SW480 (cell line): ENCODE measurements at places on chromosomes 3 and 15.

DNA sequence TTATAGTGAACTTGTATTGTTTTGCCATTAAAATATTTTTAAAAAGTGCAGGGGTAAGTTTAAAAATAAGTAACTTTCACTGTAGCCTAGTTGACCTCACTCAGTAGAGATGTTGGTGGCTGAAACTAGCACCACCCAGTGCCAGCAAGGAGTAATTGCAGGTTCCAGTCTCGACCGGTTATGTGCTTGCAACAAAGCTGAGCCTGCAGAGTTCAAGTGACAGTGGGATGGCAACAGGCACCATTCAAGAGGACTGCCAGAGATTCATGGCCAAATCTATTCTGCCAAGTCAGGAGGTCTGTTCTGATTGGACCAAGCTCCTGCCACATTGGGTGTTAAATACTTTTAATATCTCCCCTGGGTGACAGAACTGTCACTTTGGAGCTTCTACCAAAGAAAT is 2.7 kb downstream of the ADAMTS7 start:
- DNase-seq: peak; percentile 36

DNA sequence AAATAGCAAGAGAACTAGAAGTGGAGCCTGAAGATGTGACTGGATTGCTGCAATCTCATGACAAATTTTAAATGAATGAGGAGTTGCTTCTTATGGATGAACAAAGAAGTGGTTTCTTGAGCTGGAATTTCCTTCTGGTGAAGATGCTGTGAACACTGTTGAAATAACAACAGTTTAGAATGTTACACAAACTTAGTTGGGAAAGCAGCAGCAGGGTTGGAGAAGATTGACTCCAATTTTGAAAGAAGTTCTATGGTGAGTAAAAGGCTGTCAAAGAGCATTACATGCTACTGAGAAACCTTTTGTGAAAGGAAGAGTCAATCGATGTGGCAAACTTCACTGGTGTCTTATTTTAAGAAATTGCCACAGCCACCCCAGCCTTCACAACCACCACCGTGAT is 220.9 kb upstream of the LRRFIP2 start:
- DNase-seq: no peak

DNA sequence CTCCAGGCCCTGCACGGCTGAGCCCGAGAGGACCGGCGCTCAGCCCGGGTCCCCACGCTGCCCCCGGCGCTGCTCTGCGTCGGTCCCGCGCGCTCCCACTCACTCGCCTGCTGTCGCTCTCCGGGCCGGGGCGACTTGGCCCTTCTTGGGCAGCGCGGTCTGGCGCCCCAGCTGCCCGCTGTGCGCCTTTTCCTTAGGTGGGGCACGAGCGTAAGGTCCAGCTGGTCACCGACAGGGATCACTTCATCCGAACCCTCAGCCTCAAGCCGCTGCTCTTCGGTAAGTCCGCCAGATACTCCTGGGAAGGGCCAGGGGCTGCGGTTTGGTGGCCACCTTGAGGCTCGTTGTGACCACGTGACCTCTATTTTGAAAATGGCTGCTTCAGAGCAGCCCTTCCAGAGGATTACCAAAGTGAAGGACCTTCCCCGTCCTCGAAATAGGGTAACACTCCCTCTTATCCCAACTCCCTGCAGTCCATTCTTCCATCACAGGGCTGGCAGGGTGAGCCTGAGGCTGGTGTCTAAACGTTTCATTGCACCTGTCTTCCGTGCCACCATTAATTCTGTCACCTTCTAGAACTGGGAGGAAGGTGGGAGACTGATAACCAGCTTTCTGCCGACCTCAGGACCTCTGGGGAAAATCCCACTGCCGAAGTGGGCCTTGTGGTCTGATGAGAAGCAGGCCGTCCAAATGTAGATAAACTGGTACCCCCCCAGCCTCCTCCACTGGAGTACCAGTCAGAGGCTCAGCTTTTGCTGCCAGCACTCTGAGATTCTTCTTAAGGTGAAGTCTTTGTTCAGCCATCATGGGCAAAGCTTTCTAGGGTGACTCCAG is 812 bp downstream of the P4HTM start:
- peak; percentile 52 for DNase-seq

GRCh38 chr15:33183334-33183733 is 11.2 kb downstream of the FMN1 start:
- DNase-seq: no peak

DNA sequence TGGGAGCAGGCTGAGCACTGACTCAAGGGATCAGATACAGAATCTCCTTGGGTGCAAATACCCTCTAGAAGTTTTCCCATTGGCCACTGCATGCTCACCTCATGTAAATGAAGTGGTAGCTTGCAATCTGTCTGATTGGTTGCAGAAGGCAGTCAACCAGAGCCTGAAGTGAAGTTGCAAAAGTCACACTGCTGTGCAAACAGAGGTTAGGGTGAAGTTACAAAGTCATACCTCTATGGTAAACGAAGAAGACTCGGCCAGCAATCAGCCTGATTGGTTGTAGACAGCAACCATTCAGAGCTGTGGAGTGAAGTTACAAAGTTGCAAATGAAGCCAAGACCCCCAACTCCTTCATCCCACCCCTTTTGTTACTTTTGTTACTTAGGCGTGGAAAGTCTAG is 27.1 kb downstream of the STARD9 start:
- no peak for DNase-seq

- DNase-seq: peak; percentile 93
These were observed 77.3 kb upstream of the MAGI1 start for GRCh38 chr3:66115858-66116654.

DNA sequence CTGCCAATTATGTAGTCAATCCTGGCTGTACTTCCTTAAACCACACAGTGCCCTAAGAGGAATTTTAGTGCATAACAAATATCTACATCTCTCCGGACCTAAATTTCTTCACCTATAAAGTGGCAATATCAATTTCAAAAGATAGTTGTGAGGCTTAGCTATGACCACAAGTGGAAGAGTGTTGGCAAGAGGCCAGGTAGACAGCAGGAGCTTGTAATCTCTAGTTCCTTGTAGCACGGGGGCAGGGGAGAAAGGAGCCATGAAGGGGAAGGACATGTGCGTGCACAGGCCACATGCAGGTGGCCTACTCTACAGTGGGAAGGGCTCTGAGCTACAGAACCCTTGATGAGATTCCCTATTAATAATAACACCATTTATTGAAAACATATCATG is 269.7 kb downstream of the ABHD5 start:
- DNase-seq: no peak

DNA sequence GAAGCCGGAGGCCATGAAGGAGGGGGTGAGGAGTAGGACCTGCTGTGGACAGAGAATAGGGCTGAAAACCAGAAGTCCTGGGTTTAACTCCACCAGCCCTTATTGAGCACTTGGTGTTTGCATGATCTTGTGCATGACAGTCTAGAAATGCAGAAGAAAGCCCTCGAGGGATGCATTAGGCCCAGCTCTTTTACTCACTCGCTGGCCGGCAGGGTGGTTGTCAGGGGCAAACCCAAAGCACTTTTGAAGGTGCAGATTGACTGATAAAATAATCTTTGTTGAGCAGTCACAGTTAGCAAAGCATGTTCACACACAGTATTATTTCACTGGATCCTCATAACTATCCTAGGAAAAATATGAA is 55.3 kb downstream of the CORO2B start:
- no peak for DNase-seq

- no peak for DNase-seq
These were observed 712.5 kb downstream of the MCTP2 start for GRCh38 chr15:94943888-94944287.

GRCh38 chr3:45763303-45763675 is 33.0 kb downstream of the SLC6A20 start:
- DNase-seq: no peak

GRCh38 chr3:1087066-1087560 is 5.7 kb upstream of the CNTN6 start:
- DNase-seq: peak; percentile 51

GRCh38 chr3:118900737-118901525 is 133.7 kb downstream of the IGSF11 start:
- DNase-seq: peak; percentile 4

GRCh38 chr3:193773266-193774220 is 180.5 kb downstream of the OPA1 start:
- no peak for DNase-seq

DNA sequence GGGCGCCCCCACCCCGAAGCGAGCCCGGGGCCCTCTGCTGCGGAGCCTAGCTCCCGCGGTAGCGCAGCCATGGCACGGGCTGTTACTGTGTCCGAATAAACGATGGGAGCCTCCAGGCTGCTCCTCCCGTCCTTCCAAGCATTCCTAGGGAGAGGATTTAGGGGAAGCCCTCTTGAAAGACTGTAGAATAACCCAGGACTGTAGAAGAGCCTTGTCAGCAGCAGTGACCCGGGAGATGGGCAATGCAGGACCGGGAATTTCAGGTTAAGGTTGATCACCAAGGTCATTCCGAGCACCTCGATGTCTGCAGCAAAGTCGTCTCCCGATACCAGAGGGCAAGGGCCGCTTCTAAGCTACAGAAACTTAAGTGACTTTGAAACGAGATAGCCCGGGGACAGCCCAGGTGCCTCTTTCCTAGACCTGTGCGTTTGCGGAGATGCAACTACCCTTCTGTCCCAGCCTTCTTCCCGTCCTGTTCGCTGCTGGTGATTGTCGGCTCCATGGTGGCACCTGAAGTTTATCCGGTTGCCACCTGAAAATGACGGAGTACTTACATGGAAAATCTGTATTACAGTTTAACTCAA is 753 bp upstream of the MYO5A start:
- peak; percentile 33 for DNase-seq

- no peak for DNase-seq
These were observed 151.3 kb downstream of the CFAP20DC start for GRCh38 chr3:58898513-58898912.

DNA sequence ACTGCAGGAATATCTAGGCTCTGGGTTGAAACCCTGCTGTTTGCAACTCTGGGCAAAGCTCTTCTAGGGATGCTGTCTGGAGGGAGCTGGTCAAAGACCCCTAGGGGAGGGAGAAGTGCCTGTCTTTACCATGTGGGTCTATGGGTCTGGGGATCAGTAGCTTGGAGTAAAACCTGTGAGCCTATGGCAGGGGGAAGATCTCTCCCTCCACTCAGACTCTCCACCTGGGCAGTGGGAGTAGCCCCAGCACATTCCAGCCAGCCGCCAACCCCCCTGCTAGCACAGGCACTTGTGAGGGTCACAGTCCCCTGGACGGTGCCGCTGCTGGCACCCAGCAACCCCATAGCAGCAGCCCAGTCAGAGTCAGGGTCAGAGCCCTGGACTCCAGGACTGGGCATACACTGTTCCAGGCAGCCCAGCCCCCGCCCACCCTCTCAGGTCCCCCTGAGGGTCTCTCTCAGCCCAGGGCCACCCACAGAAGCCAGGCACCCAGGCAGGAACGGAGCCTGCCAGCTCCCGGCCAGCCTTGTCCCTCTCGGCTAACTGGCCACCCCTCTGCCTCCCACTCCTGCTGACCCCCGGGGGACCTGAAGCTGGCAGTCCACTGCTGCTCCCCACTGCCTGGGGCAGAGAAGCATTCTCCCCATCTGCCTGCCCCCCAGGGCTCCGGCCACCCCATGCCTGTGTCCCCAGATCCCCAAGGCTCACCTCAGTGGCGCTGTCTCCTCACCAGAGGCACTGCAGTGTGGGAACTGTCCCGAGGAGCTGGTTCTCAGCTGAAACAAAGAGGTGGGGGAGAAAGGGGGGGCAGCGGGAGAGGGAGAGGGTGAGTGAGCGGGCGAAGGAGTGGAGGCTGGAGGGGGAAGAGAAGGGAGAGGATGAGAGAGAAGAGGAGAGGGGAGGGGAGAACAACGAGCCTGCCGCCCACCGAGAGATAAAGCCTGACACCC is 10.8 kb downstream of the GLYCTK start:
- no peak for DNase-seq

- no peak for DNase-seq
These were observed 69.6 kb downstream of the ZIC4 start for GRCh38 chr3:147336543-147337278.

DNA sequence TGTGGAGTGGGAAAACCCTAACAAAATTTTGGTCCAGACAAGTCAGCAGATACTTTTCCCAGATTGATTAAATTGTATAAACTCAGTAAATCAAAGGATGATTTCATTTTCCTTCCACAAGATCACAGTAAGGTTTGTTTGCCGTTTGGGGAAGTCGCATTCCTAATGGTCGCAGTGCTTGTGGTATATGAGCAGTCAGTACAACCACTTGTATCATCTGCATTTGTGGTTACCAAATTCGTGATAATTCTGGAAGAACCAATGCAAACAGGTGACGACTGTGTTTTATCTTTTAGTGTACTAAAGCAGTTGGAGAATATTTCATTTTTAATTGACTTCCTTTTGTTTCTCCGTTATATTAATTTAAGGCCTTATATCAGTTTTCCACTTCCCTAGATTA is 100.0 kb upstream of the CNTN6 start:
- no peak for DNase-seq

DNA sequence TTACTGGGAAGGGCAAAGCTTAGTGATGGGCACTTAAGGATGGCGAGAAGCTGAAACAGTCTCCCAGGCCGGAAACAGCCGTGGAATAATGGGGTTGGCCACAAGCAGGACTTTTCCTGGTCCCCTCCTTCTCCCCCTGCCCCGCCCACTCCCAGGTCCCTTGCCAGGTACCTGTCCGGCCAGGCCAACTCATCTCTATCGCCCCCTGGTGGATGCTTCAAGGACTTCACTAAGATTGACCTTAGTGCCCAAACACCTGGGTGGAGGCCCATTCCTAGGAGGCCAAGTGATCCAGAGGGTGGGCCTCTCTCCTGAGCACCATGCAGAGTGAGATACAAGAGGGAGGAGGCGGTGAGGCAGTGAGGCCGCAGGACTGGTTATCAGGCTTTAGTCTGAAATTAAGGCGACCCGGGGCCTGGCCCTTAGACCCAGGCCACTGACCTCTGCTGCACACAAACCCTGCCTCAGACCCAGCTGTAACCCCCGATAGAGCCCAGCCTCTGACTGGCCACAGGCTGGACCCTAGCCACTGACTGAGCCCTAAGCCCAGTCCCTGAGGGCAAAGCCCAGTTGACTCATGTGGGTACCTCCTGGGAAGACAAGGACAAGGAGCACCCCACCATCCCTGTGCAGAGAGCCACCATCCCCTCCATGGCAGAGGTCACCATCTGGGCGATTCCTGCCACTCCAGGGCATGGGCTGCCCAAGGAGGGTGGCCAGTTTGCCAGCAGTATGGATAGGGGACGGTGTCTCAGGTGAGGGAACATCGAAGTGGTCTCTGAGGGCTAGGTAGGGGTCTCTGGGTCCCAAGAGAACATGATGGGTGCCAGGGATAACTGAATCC is 37.6 kb downstream of the VIPR1 start:
- DNase-seq: peak; percentile 44

- DNase-seq: no peak
These were observed 6.5 kb upstream of the SEMA4B start for GRCh38 chr15:90194655-90195054.

GRCh38 chr3:16142350-16143025 is 32.0 kb upstream of the GALNT15 start:
- DNase-seq: no peak

DNA sequence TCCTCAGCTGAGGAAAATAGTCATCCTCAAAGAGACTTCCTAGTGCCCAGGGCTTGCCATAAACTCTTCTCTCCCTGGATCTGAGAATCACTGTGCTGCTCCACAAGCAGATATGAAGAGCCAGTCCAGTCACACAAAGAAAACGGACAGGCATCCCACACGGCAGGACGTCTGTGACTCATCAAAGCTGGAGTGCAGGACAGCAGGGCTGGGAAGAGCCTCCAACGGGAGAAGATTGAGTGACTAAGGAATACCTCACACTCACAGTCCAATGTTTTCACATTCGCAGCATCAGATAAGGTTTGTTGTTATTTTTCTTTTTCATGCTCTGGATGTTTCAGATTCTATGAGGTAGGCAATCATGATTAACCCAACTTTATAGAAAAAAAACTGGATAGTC is 57.8 kb downstream of the NEK10 start:
- peak; percentile 75 for DNase-seq

- no peak for DNase-seq
These were observed 80.2 kb downstream of the BOC start for GRCh38 chr3:113291572-113291971.
